ENCODE measurements at places on chromosomes 16 and 17.

DNA sequence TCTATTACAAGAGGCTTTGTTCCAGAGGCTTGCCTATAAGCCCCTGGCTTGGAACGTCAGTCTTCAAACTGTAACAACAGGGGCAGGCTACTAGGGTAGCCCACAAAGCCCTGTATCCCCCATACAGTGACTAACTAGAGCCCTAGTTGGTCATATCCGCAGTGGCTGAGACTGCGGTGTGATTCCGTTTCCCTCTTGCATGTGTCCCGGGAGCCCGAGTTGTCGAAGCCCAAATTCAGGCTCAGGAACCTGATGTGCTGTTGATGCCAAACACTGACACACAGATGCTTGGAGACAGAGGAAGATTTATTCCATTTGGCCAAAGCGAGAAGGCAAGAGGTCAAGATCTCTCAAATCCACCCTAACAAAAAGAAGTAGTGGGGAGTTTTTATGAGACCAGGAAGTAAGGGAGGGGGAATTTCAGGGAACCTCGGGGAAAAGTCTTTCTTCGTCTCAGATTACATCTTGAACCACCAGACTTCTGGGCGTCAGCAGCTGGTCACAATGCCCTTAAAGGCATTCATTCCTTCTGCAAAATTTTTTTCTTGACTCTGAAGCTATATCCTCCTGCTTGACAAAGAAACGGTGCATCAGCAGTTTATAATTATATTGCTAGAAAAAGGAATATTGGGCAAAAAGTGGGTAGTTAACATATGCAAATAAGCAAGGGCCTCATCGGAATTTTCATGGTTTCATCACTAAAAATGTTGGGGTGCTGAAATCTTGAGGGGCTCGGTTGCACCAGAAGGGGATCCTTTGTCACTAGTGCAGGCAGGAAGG lies 879 bp downstream of the SLFN5 start:
- DNase-seq, result peak; percentile 62

GRCh38 chr17:50668025-50668837 lies 33.5 kb downstream of the ABCC3 start:
- no peak for DNase-seq

- no peak for DNase-seq
These were observed 51.6 kb upstream of the SREBF1 start for GRCh38 chr17:17888371-17888770.

GRCh38 chr16:30896261-30896888 lies at the start of gene CTF1:
Gene CTF1, plus strand, starts transcription at chr16:30896614. Its CDS starts 30 bp downstream, at chr16:30896644.
- no peak for DNase-seq
